ENCODE measurements at places on chromosomes 4 and X. TPM values are rescaled to one million over a fixed set of nuclear protein-coding genes. Genes with fewer than 3 reads are reported as not detected.

Gene TCEANC
- total RNA-seq: 0.86 TPM

Gene PCDH7
- 0.08 TPM for total RNA-seq

Gene PRRG3
- not detected for total RNA-seq

Gene MAGEA8
- not detected for total RNA-seq

Gene CPLX1
- total RNA-seq: 0.64 TPM

Gene P2RY4
- total RNA-seq: not detected

Gene GABRB1
- total RNA-seq: not detected

Gene SUPT20HL2
- not detected for total RNA-seq

Gene TMEM255A
- total RNA-seq: 0.39 TPM

Gene GPRASP2
- total RNA-seq: 5.4 TPM

Gene AGA
- total RNA-seq: 16.6 TPM

Measured in A549 treated with Mapracorat at 1 μM for 4 hours (cell line).